ENCODE measurements at places on chromosomes 12 and 14.

DNA sequence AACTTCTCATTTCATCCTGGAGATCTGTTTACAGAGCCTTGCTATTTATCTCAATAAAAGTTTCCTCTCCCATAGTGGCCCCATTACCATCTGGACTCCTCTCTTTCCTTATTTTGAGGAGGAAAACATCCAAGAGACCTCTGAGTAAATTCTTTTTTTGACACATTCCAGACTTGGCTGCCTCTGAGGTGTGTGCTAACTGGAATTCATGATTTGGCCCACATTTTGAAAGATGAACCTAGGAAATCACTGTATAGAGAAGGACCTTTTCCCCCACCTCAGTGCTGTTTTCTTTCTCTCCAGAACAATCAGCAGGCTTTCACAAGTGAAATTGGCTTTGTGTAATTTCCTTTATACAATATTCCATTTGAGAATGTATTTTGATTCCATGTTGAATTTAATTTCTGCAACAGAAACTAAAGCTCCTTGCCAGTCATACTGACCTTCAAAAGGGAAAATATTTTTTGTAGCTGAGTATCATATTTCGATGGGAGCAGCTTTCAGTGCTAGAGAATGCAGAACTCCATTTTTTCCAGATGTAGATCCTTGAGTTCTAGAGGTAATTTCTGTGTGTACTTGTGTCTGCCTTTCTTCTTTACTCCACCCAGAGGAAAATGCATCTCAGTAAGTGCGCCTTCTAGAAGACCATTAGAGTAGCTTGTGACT, 244.9 kb upstream of the RGS6 start:
- no peak for DNase-seq

DNA sequence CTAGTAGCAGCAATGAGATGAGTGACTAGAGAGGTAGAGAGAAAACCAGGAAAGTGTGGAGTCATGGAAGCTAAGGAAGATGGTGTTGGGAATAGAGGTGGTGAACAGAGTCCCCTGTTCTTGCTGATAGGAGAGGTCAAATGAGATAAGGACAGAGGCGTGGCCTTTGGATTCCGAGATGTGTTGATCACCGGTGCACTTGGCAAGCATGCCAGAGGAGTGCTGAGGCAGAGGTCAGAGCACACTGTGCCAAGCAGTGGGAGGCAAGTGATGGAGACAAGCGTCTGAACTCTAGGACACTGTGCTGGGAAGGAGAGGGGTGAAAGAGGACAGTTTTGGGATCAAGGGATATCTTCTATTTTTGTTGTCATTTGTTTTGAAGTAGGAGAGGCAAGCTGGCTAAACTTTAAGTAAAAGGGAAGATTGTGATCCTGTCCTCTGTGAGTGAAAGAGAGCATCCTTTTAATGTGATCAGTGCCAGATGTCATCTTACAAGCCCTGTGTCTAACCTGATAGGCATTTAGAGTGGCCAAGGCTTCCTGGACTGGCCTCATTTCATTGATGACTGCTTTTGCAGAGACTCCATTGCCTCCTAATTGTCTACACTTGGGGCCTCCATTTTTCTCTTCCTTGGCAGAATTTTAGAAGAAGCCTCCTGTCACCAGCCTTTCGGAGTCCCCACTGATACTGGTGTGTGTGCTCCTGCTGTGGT, 336.4 kb downstream of the CACNA1C start:
- DNase-seq, result no peak

GRCh38 chr14:58607131-58607951, 30.4 kb upstream of the DACT1 start:
- no peak for DNase-seq

DNA sequence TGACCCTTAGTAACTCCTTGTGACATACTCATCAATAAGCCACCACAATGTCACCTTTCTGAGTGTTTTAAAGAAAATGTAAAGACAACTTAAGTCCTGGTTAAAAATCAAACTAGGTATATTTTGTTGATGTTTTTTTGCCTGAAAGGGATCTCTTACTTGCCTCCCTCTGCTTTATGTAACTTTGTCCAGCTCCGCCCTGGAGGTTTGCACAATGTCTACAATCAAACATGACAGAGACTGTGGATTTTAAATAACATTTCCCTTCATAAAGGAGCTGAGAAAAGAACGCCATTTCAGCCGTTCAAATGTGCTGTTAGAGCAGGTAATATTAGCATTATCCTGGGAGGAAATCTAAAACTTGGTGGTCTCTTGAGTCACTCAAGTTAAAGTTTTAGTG, 613.9 kb downstream of the SOX5 start:
- DNase-seq, result no peak

DNA sequence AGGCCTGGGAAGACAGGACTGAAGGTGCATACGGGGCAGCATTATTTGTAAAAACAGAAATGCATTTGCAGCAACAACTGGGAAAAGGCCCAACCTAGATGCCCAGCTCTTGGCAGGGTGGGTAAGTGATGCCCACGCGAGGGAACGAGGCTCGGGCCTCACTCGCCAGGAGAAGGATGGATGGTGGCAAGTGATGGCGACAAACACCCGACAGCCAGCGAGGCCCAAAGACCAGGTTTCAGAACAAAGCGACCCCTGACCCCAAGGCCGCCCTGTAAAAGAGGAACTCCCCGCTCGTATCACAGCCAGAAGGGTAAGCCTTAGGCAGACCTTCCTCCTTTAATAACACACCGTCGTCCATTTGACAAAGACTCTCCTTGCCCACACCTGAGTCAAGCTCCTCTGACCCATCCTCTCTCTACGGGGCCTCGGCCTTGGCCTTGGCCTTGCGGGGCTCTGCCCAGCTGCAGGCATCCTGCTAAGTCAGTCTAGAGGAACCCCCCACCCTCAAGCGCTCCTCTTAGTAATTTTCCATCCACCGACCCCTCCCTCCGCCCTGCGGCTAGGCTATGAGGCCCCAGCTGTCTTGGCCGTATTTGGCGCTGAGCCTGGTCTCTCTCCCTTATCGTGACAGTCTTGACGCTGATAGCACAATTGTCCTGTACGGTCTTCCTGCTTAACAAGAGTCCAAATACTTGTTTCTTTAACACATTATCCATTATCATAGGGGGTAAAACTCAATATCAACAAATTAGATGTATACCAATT, 80.2 kb downstream of the NCOR2 start:
- DNase-seq, result no peak

- DNase-seq, result no peak
Observed at GRCh38 chr14:51004801-51005526, 60.7 kb upstream of the PYGL start.

DNA sequence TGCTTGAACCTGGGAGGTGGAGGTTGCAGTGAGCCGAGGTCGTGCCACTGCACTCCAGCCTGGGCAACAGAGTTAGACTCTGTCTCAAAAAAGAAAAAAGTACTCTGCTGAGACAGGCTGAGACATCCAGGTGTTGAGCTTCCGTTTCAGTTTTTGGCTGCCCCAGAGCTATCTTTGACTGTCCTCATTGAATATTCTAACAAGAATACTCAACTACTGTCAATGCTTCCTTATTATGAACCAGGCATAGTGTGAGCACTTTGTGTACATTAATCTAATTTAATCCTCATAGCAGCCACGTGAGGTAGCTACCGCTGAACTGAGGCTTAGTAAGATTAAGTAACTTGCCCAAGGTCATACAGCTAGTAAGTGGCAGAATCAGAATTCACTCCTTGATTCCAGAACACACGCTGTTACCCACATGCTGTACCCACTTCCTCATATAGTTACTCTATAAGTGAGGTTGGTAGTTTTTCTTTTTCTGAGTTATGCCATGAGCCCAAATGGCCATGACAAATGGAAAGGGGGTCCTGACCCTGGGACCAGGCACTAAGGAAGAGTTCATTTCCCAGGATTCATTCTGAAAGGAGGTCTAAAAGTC, 11.3 kb downstream of the ALDH1L2 start:
- DNase-seq, result no peak

DNA sequence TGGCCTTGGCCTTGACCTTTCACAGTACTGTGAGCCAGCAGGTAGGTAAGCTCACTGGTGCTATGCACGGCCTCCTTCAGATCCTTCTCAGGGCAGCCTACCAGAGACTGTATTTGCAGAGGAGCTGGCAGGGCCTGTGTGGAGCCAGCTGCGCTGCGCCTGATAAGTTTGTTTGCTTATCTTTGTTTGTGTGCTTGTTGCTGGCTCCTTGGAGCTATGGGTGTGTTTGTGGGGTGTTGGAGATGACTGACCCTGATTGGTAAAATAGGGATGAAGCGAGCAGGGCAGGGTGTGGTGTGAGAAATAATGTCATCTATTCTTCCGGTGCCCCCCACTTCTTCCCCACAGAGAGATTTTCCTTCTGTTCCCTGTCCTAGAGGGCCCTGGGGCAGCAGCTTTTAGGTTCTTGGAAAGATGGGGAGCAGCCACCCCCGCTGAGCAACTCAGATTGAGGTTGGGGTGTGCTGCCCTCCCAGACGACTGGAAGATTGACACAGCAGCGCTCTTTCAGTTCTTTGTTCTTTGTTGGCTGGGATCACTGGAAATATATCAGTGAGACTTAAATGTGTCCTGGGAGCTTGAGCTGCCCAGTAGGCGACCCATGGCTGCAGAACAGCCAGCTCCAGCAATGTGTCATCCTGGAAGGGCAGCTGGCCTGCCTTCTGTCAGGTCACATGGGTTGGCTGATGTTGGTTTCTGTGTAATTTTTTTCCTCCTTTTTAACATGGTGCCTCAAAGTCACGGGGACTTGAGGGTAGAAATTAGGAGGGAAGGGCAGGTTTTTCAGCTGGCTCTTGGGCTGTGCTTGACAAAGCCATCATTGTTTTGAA, 19.6 kb downstream of the MLXIP start:
- no peak for DNase-seq

GRCh38 chr14:32633224-32633859, 304.2 kb downstream of the AKAP6 start:
- no peak for DNase-seq

- no peak for DNase-seq
Observed at GRCh38 chr12:122155705-122156104, 18.3 kb downstream of the IL31 start.

GRCh38 chr12:105279460-105280056, 43.6 kb upstream of the APPL2 start:
- no peak for DNase-seq

GRCh38 chr14:19920021-19920657, at the start of gene OR4K5:
TSS of gene OR4K5 (plus strand) at chr14:19920607. CDS start at chr14:19920607, 0 bp downstream.
- no peak for DNase-seq

GRCh38 chr12:80187660-80188090, 88.3 kb downstream of the OTOGL start:
- peak; percentile 55 for DNase-seq

- no peak for DNase-seq
Observed at GRCh38 chr12:108724054-108724889, 7.0 kb downstream of the CORO1C start.

DNA sequence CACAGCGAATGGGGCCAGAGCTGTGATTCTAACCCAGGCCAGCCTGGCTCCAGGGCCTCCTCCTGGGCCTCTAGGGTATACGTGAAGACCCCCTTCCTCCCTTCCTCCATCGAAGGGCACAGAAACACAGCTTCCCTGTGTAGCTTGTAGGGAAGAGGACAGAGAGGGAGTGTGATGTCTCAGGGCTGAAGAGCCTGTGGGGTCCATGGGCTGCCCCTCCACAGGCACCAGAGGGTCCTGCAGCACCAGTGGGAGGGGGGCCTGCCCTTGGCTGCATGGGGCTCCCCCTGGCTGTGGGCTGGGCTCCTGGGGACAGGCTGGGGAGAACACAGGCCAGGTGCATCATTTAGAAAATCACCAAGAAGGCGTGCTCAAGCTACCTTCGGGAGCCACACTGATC, 178.5 kb downstream of the CALM1 start:
- no peak for DNase-seq

GRCh38 chr12:125097427-125097826, 32.2 kb downstream of the AACS start:
- no peak for DNase-seq

GRCh38 chr12:29116414-29116813, 32.7 kb upstream of the FAR2 start:
- DNase-seq, result no peak

- no peak for DNase-seq
Observed at GRCh38 chr12:82034769-82035168, 275.6 kb upstream of the PPFIA2 start.

DNA sequence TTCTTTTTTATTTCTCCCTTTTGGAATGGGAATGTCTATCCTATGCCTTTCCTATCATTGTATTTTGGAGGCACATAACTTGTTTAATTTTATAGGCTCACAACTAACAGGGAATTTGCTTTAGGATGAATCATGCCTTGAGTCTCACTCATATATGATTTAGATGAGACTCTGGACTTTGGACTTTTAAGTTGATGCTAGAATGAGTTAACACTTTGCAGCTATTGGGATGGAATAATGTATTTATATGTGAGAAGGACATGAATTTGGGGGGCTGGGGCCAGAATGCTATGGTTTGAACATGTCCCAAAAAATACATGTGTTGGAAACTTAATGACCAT, 365.3 kb downstream of the ZFP36L1 start:
- no peak for DNase-seq

DNA sequence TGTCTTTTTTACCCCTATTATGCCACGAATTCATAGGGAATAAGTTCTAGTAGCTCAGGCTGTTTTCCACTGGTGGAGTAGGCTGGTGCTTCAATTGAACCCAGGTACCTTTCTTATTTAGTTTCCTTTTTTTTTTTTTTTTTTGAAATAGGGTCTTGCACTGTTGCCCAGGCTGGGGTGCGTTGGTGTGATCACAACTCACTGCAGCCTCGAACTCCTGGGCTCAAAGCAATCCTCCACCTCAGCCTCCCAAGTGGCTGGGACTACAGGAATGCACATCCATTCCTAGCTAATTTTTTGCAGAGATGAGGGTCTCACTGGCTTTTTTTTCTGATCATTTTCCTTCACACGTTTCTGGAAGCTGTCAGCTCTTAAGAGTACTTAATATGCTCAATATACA, 2.7 kb downstream of the CREBL2 start:
- DNase-seq, result no peak

GRCh38 chr12:75611041-75611440, 99.6 kb upstream of the KRR1 start:
- DNase-seq, result no peak

DNA sequence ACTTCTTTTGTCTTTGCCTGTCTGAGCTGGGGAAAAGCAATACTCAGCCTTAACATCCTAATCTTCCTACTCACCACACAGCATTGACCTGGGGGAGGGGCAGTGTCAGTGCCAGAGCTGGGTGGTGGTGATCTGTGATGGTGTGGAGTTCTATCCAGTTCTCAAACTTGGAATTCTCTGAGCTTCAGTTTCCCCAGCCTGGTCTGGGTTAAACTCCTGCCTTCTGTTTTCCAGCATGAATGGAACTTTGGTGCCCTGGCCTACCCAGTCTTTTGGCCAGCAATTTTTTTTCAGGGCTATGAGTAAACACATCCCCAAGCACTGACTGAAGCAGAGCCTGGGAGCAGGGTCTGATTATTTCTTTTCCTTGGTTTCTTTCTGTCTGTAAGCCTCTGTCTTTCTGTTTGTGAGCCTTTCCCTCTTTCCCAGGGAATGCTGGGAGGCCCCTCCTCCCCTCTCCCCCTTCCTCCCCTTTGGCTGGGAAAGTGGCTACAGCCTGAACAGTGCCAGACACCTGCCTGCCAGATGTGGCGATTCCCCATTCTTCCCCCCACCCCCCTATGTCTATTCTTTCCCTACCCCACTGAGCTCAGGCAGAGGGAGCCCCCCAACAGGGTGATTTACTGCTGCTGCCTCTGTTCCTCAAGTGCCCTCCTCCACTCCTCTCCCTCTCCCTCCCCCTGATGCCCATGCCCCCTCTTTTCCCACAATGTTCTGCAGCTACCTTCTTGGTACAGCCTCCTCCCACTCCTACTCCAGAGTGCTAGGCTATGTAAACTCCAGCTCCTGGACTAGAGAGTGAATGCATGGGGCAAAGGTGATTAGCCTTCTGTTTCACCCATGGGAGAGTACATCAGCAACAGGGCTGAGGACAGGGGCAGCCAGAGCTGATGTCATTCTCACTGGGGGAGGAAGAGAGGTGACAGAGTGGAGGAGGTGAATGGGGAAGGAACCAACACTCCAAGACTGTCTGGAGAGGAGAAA, 11.1 kb downstream of the GPR84 start:
- DNase-seq, result no peak
